ENCODE measurements at places on chromosomes 7 and 10.

DNA sequence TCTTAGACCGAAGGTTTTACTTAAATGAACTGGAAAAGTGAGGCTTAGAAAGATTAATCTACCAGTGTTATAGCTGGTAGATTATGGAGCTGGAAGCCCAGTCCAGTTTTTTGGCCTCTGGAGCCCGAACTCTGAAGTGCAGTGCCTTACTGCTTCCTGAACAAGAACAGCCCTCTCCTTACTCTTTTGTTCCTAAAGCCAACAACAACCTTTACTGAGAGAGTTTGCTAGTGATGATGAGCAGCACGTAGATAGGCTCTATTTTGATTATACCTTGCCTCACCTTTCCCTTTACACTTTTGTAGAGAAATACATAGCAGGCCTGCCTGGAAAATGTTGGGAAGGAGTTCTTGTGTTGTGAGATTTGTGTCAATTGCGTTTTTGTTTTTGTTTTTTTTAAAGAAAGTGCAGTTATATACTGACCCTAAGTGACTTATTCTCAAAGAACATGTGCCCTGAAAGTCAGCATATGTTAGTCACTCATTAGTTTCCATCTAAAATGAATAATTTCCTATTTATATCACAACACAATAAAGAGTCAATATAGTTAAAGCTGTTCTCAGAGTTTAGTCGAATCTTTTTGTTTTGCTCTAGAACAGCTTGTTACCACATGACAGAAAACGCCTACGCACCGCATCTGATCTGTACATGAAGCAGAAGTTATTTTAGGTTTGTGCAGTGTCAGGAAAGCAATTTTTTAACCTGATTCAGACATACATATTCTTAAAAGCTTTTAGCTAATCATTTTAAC lies 33.0 kb downstream of the PLEKHA1 start:
- no peak for DNase-seq

- DNase-seq: no peak
These were observed 141.4 kb downstream of the PLPP4 start for GRCh38 chr10:120598386-120598785.

GRCh38 chr10:77085344-77085743 lies 552.3 kb downstream of the KCNMA1 start:
- DNase-seq: no peak

DNA sequence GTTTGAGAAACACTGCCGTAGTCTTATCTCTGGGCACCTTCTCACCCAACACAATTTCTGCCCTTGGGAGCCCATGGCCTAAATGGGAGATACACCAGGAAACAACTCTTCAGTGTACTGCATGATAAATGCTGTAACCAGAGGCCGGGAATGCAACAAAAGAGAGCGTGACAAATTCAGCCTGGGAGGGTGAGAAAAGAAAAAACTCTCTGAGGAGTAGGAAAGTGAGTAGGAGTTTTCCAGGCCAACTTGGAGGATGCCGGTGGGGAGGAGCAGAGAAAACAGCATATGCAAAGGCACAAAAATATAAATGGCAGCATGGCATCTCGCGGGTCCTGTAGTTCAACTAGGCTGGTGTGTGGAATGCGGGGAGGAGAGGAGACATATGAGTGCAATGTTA lies 624.5 kb downstream of the PARD3 start:
- DNase-seq: no peak

DNA sequence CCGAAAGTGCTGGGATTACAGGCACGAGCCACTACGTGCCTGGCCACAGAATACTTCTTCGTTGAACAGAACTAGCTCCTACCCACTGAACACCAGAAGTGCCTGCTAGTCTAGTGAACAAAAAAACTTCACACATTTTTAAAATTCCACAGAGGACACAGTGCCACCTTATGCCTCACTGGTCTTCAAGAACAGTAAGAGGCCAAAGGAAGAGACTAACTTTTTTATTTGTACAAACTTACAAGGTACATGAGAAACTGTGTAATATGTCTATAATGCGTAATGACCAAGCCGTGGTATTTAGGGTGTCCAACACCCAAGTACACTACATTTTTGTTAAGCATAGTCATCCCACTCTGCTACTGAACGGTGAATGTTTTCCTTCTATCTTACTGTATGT lies 144.4 kb upstream of the PTER start:
- DNase-seq: no peak

DNA sequence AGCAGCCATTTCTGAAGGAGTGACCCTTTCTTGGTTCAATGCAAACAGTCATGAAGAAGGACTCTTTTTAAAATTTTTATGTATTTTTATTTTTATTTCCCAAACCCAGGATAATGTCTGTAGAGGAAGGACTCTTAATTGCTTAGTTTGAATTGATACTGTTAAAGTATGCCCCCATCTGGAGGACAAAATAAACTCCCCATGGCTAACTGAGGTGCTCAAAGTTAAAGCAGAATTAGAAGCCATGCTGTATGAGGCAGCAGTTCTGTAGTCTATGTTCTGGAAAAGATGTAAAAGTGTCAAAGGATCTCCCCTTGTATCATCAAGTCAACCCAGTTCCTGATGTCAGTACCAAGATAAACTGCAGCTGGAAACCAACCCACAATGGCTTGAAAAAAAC lies 617.9 kb upstream of the GRM3 start:
- DNase-seq: no peak

DNA sequence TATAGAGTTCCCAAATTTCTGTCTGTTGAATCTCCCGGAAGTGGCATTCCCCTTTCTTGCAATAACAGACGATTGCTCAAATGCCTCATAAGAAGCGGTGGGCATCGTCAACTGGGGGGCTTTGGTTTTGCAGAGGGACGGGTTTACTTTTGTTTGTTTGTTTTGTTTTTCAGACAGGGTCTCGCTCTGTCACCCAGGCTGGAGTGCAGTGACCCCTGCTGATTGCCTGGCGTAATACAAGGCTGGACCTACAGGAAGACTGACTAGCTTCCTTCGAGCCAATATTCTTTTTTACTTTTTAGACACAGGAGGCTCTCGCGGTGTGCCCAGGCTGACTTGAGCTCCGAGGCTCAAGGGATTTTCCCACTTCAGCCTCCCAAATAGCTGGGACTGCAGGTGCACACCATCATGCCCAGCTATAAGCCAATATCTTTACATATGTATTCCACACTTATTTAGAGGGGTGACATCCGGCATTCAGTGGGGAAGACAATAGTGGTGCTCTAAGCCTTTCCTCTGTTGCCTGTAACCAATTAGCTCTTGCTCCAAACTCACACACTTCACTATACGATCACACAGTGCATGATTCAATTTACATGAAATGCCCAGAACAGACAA lies 58.1 kb downstream of the FHIP2A start:
- DNase-seq: peak; percentile 43

GRCh38 chr10:64115471-64115870 lies 594.3 kb downstream of the REEP3 start:
- DNase-seq: no peak

DNA sequence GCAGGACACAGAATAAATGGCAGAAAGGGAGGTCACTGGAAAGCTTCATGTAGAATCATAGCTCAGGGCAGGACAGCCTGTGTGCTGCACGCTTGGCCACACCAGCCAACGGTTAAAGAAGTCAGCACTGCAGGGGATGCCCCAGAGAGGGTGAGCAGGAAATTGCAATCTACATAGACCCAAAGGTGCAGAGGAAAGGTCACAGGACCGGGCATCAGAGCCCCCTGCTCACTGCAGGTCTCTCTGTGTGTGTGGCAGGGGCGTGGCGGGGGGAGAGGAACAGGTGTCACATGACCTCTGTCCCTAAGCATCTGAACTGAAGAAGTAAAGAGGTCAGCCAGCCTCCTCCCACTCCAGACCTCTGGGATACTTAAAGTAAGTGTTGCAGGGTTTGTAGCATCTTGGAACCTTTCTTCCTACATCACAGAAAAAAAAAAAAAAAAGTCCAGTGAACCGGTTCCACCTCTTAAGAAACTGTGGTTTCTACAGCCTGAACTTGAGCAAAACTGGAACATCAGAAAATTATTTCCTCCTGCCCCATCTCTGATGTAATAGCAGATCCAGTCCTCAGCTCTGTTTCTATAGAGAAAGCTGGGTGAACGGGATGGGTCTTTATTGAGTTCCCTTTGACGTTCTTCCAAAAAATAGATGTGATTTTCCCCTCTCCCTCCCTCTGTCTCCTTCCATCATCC lies 64.3 kb downstream of the RGS10 start:
- DNase-seq: no peak

GRCh38 chr7:105487579-105488571 lies 34.2 kb downstream of the PUS7 start:
- no peak for DNase-seq

DNA sequence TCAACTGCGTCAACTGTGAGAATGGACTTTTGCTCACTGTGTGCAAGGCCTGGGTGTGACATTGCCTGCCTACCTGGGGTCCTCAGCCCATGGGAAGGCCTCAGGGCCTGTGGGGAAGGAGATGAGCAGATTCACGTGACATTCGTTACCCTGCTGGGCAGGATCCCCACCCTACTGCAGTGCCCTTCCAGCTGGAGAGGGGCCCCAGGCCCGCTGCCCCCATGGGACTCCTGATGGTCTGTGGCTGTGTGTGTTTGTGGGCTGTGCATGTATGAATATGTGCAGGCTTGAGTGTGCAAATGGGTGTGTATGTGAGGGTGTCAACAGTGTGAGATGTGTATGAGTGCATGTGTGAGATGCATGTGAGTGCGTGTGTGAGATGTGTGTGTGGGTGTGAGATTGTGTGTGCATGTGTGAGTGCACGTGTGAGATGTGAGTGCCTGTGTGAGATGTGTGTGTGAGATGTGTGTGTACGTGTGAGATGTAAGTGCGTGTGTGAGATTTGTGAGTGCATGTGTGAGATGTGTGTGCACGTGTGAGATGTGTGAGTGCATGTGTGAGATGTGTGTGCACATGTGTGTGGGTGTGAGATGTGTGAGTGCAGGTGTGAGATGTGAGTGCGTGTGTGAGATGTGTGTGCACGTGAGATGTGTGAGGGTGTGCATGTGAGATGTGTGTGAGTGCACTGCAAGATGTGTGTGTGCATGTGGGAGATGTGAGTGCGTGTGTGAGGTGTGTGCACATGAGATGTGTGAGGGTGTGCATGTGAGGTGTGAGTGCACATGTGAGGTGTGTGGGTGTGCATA lies 29.7 kb downstream of the PPIF start:
- no peak for DNase-seq

- DNase-seq: no peak
These were observed 383.2 kb downstream of the PTPRN2 start for GRCh38 chr7:158204453-158204852.

- DNase-seq: no peak
These were observed 21.4 kb downstream of the STAMBPL1 start for GRCh38 chr10:88901206-88901983.

- DNase-seq: no peak
These were observed 486.5 kb downstream of the CALN1 start for GRCh38 chr7:71925663-71926062.

GRCh38 chr7:10429031-10429430 lies 544.6 kb upstream of the PHF14 start:
- DNase-seq: no peak

DNA sequence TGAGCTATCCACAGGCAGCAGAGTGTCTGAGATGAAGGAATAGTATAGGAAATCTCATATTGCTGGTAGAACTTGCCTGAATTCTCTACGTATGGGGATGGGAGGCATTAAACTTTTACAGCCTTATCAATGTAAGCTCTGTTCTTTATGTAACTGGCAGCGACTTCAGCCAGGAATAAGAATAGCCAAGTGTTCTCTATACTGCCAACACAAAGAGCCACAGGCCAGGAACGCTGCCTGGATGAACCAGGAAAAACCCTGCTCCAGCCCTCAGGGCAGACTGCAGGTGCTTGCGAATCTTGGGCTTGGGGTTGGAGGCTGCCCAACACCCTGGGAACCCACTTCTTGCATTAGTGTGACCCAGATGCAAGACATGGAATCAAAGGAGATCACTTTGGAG lies 6.1 kb upstream of the OLAH start:
- DNase-seq: no peak

DNA sequence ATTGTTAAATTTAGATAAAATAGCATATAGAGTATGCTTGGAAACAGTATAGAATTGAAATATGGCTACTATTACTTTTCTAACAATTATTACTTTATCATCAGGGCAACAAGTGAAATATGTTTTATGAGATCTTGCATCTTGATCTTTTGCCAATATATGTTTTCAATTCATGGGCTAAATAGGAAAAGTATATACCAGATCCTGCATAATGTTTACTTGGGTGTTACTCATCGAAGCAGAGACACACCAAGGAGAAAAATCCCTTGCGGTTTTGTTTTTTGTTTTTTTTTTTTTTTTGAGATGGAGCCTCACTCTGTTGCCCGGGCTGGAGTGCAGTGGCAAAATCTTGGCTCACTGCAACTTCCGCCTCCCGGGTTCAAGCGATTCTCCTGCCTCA lies 541.4 kb downstream of the SUGCT start:
- DNase-seq: no peak

DNA sequence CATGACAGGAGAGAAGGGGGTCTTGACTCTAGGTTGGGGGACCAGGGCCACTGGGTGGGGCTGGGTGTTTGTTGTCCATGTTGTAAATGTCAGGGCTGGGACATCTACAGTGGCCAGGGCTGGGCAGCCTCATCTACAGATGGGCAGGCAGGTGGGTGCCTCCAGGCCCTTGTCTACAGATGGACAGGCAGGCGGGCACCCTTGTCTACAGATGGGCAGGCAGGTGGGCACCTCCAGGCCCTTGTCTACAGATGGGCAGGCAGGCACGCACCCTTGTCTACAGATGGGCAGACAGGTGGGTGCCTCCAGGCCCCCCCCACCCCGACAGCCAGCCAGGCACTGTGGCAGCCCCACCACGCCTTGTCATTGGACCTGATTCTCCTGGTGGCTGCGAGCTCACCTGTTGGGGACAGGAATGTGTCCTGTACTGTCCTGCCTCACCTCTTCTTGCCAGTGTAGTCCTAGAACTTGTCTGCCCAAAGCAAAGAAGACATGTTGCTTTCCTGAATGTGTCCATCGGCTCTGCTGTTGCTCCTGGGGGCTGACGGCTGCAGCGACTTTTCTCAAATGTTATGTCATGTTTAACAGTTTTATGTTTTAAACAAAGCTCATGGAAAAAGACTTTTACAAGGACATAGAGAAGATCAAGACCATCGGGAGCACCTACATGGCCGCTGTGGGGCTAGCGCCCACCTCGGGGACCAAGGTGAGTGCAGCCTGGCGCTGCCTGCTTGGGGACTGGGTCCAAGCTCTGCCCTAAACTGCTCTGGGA lies 129.9 kb downstream of the ADCY1 start:
- no peak for DNase-seq

- DNase-seq: no peak
These were observed 452.0 kb upstream of the FZD8 start for GRCh38 chr10:36094096-36094495.

DNA sequence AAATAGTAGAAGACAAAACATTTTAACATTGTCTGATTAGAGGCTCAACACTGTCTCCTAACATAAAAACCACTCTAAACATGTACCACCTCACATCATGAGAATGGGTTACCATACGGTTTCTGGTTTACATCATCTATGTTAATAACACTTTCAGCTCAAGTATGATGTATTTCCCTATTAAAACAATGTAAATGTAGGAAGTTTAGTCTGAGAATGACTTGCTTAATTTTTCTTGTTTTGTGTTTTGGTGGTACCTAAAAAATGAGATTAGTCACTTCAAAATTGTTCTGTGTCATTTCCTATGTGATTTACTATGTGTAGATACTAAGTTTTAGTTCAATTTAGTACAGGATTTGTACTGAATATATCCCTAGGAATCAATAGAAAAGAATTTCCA lies 195.8 kb upstream of the SEMA3C start:
- DNase-seq: no peak

GRCh38 chr10:74909670-74910069 lies 83.3 kb downstream of the KAT6B start:
- no peak for DNase-seq

GRCh38 chr7:521221-522070 lies 1.8 kb upstream of the PDGFA start:
- no peak for DNase-seq

- no peak for DNase-seq
These were observed 808.1 kb downstream of the GRID1 start for GRCh38 chr10:85558533-85558932.
